ENCODE measurements at places on chromosomes 4 and X. TPM values are rescaled to one million over a fixed set of nuclear protein-coding genes. Genes with fewer than 3 reads are reported as not detected.

GRCh38 chr4:120994521-120994920 lies 72.0 kb upstream of the PRDM5 start:
- no peak for DNase-seq

Gene THAP6
- 11.8 TPM for total RNA-seq

Gene MAOA
- total RNA-seq = 7.6 TPM

DNA sequence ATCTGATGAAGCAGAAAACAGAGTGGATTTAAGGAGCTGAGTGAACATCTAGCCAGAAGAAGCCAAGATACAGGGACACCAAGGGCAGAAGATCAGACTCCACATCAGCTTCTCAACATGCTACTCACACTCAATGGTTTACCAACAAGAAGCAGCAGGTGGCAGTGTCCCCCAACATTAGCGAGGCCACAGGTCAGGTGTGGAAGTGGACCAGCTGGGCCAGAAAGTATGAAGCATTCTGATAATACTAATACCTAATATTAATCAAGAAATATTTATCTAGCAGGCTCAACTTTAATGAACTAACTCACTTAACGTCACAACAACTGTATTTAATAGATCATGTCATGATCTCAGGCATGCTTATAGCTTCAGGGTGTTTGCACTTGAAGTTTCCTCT lies 73.4 kb upstream of the TTC29 start:
- peak; percentile 74 for DNase-seq

- no peak for DNase-seq
These were observed 1.6 kb downstream of the RPL10 start for GRCh38 chrX:154399527-154400368.

GRCh38 chrX:114800719-114801118 lies 216.7 kb downstream of the IL13RA2 start:
- no peak for DNase-seq

- no peak for DNase-seq
These were observed 504.3 kb downstream of the FAM133A start for GRCh38 chrX:94178145-94178788.

DNA sequence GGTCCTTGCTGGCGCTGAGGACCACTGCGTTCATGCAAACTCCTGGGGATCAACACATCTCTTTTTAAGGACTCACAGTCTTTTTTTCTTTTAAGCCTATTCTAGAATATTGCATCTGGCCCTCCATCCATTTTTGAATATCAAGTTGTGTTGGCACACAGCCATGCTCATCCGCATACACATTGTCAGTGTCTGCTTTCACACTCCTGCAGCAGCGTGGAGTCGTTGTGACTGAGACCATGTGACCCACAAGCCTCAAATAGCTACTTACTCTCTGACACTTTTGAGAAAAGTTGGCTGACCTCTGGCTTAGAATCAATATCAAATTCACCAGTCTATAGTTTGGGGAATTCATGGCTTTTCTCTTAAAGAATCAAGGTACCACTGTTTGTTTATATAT lies 191.8 kb upstream of the S100G start:
- DNase-seq = no peak

GRCh38 chrX:23935106-23935505 lies 27.3 kb downstream of the CXorf58 start:
- DNase-seq = no peak

DNA sequence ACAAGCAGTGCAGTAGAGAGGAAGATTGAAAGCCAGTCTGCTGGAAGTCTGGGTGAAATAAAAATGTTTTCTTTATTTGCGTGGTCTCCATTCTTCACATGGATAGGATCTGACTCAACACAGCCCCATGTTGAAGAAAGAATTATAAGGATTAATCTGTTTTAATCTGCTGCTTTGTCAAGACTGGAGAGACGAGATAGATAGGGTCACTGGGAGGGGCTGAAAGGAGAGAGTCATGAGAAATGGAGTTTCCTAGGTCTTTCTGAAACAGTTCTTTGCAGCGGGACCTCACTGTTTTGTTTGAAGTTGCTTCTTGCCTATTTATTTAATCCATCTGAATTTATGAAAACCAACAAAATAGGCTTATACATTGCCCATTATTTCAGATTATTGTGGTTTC lies 32.4 kb upstream of the RHOH start:
- DNase-seq = no peak

Gene VCX3A
- 0.25 TPM for total RNA-seq

DNA sequence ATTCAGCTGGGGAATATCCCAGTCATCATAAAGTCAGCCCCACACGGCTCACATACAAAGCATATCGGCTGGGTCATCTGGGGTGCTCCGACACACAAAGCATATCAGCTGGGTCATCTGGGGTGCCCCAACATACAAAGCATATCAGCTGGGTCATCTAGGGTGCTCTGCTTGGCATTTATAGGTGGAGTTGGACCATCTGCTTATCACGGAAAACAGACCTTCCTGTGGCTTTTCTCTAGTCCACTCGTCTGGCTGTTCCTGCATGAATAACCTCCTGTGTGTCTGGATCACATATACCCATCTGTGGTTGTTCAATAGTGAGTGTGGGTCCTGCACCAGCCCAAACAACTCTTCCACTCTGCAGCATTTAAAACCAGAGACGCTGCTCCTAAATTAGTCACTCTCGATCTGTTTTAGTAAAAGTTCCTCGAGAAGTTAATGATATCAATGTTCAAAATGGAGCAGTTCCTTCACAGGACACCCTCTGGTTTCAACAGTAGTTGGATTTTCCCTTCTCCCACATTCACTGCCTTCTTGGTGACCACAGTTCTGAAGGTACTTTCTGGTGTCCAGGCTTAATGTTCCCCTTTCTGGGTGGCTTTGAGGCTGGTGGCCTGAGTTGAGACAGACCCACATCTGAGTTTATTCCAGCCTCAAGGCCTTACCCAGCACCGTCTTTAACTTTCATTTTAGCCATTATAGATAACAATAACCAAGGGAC lies 70.0 kb upstream of the FRG1 start:
- DNase-seq = no peak

- DNase-seq = no peak
These were observed 5.2 kb downstream of the MAP9 start for GRCh38 chr4:155371432-155372043.

- DNase-seq = no peak
These were observed 60.4 kb upstream of the CRMP1 start for GRCh38 chr4:5952975-5953951.

DNA sequence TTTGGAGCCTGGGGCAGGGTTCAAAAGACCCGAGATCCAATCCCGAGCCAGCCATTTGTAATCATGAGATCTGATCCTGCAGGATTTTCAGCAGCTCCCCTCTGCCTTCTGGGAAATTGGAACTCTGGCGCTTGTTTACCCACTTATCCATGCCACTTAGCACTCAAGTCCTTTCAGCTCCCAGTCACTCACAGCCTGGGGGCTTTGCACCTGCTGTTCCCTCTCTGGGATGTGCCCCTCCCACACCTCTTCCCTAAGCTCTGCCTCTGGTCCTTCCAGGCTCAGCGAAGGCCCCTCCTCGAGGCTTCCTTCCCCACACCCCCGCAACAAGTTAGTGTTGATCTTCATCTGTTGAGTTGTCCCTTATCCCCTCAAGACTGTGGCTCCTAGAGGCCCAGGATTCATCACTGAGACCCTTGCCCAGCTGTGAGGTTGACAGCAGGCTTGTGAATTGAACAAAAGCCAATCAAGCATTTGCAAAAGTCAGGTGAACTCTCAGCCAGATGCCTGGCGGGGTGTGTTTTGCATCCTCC lies 99.1 kb upstream of the AFAP1 start:
- no peak for DNase-seq

Gene RLIM
- total RNA-seq = 32.5 TPM

Gene GAGE12E
- total RNA-seq = not detected

GRCh38 chr4:97653701-97654100 lies 489.6 kb downstream of the STPG2 start:
- no peak for DNase-seq

DNA sequence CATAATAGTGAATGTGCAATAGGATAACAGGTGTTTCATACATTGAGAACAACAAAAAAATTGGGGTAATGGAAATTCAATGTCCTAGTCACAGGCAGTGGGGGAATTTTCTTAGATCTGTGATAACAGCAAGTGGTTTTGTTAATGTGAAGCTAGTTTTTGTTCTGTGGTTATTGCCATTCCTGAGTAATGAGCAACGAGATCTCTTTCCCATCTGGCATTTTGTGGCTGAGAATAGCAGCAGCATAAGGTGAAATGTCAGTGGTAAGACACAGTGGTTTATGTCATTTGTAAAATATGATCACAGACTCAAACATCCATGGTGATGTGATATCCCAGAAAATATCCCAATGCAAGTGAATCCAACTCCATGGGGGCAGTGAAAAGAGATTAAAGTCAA lies 497.5 kb downstream of the KCNIP4 start:
- no peak for DNase-seq

GRCh38 chr4:127965803-127966175 lies 583 bp downstream of the ABHD18 start:
- peak; percentile 58 for DNase-seq

Gene P2RY8
- total RNA-seq = 0.32 TPM

Data from WTC11 (cell line).